Epithelial cell of proximal tubule (primary cell): ENCODE measurements at places on chromosomes 12 and 14. TPM values are rescaled to one million over a fixed set of nuclear protein-coding genes. Genes with fewer than 3 reads are reported as not detected.

KLRD1 gene
- total RNA-seq = not detected in 2 replicates

FOXA1 gene
- total RNA-seq = 8.2 and 9.1 TPM in 2 replicates

BEGAIN gene
- total RNA-seq = 0.51 and 1.4 TPM in 2 replicates

ACSM4 gene
- not detected in 2 replicates for total RNA-seq

ZC2HC1C gene
- 1.9 and 2.2 TPM in 2 replicates for total RNA-seq

SAMD15 gene
- 0.40 and 0.58 TPM in 2 replicates for total RNA-seq

CCDC197 gene
- total RNA-seq = not detected in 2 replicates

GYS2 gene
- not detected in 2 replicates for total RNA-seq

TAS2R20 gene
- 0.36 and 0.58 TPM in 2 replicates for total RNA-seq

- DNase-seq = no peak
Measured at GRCh38 chr12:132545164-132545953, 55.4 kb downstream of the FBRSL1 start.

- no peak for DNase-seq
Measured at GRCh38 chr14:103188810-103189480, 65.7 kb downstream of the TNFAIP2 start.

DNA sequence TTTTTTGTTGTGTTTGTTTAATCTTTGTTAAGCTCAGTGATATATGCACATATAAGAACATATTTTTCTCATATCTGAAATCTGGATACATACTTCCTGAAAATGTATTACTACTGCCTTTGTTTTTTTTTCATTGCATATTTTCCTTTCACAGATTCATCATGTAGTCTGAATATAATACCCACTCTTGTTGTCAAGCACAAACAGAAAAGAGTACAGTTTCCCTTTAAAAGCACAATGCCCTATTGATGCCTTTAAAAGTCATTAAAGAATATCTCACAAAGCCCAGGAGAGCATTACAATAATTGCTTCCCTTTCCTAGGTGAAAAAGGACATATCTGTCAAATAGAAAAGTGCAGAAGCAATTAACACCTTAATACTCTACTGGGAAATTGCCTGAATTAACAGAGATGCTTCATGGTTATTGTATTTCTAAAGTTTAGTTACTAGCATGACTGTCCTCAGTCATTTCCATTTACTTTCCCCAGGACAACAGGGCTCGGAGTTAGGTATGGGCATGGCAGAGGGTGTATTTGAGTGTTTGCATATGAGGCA is 107.4 kb downstream of the GRIP1 start:
- DNase-seq = no peak

- no peak for DNase-seq
Measured at GRCh38 chr12:2739069-2739468, 55.7 kb upstream of the FKBP4 start.

GRCh38 chr14:90698379-90698869 is 117.8 kb downstream of the TTC7B start:
- DNase-seq = peak; percentile 58

DNA sequence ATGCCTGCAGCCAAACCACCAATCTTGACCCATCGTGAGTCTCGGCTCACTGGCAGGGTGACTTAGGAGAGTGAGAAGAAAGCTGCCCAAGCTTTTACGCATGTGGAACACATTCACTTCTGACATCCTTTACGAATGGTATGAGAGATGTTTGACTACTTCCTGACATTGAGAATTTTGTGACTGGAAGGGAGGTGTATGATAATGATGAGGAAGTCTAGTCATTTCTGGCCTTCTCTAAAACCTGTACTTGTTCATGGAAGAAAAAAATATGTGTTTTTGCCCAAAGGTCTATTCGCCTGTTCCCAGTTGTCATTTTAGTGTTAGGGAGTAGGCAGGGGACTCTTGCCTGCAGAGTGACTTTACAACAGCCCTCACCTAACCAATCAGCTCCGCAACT is 227.2 kb upstream of the ATP2B1 start:
- no peak for DNase-seq

DNA sequence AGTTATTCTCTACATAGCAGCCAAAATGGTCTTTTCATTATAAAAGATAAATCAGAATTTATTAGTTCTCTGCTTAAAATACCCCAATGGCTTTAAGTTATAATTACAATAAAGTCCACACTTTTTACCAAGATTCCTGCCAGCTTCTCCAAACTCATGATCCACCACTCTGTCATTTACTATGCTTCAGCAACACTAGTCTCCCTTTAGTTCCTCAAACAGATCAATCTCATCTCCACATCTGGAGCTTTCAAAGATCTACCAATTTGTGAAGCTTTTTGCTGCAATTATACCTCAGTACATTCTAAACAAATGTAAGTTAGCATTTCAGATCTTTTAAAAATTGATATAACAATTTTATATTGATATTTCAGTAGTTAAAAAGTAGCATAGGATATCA is 24.9 kb downstream of the CATSPERB start:
- no peak for DNase-seq
